Stimulated activated naive CD4-positive, alpha-beta T cell (primary cell): ENCODE measurements at places on chromosomes 5 and 9.

GRCh38 chr5:90638878-90639277 lies 80.3 kb downstream of the ADGRV1 start:
- DNase-seq, result no peak

GRCh38 chr5:149129181-149129580 lies 12.1 kb upstream of the ABLIM3 start:
- no peak for DNase-seq

DNA sequence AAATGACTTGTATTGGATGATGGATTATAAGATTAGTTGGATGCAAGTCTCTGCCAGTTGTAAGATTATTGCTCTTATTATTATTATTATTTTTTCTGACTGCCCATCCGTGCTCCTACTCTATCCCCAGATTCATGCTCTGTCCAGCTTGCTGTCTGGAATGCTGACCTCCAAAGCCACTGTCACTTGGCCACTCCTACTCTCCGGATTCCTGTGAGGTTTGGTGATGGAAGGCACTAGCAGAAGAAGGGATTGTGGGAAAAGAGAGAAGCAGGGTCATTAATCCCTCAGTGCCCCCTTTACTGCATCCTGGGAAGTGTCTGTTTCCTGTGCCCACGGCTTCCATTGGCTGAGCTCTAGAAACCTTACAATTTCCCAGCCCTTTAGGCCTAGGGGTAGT lies 76.3 kb upstream of the IL12B start:
- no peak for DNase-seq

GRCh38 chr9:137049544-137050449 lies 3.8 kb upstream of the NPDC1 start:
- DNase-seq, result no peak

- DNase-seq, result no peak
These were observed 34.2 kb downstream of the PAX5 start for GRCh38 chr9:36999728-37000333.

DNA sequence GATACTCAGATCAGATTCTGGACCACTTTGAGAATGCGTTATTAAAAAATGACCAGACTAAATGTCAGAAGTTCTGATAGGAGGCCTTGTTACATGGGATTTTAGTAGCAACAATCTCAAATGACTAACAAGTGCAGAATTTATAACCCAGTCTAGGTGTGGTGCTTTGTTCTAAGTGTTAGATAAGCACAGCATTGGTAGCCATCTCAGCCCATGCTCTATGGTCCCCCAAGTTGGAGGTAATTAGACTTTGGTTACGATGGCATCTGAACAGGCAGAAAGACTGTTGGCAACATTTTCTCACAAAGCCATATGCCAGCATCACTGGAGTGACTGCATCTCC lies 140.4 kb upstream of the RPS23 start:
- DNase-seq, result no peak

GRCh38 chr5:55896663-55897062 lies 45.5 kb downstream of the IL31RA start:
- no peak for DNase-seq

DNA sequence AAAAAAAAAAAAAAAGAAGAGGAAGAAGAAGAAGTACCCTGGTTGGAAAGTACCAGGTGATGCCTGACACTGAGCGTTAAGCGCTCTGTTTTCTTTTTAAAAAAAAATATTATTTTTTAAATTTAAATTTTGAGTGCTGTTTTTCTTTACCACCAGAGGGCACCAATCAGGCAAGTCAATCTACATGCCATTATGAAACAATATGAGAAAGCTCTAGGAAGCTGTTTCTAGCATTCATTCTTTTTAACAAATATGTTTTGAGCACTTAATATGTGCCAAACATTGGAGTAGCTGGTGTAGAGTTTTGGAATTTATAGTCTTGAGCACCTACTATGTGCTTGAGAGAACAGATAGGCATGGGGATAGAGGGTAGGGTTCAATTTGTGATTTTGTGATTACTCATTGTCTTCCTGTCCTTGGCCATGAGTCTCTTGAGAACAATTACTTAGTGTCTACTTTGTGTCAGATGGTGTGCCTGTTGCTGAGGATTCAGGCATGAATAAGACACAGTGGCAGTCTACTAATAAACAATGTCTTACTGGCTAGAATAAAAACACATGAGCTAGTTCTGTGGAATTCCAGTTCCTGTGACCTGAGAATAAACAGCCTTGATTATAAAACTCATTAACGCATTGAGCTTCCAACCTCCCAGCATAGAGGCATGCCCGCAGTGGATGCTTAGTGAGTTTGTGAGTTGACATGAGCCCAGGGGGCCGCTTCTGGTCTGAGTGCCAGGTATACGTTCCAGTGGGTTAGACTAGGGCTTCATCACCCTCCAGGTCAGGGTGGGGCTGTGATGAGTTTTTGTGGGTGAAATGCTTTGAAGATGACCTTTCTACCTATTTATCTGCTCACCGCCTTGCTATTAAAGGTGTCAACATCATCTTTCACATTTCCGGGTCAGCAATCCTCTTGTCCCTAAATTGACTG lies 3.0 kb upstream of the UBE2R2 start:
- peak; percentile 63 for DNase-seq

GRCh38 chr9:122008559-122008958 lies 84.5 kb downstream of the TTLL11 start:
- DNase-seq, result no peak

DNA sequence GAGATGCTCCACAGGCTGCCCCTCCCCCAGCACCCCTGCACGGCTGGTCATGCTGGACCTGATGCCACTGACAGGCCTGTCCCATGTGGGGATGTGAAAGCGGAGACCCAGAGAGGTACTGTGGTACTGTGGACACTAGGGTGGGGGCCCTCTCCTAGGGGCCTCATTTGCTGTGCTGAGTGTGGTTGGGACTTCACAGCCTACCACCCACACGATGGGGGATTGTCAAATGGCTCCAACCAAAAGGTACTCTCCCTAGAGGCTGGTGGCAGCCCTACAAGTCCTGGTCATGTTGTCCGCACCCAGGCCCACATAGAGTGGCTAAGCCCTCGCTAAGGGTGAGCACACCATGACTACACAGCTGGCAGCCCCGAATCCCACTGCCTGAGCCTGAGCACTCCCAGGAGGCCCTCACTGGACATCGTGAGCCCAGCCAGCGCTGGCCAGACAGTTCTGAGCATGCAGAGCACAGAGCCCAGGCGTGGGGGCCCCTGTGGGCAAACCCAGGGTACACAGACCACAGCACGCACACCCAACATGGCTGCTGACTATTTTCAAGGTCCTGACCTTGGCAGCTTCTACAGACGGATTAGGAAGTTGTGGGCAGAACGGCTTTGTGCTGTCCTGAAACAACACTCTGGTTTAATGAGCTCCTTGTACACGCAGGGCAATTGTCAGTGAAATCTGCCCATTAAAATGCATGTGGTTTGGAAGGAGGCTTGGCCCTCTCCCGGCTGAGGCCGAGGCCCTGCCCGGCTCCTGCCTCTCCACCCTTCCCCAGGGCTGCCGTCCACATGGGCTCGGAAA lies 214.1 kb downstream of the HSPA4 start:
- DNase-seq, result no peak

GRCh38 chr5:4189317-4189716 lies 593.7 kb downstream of the IRX1 start:
- no peak for DNase-seq

DNA sequence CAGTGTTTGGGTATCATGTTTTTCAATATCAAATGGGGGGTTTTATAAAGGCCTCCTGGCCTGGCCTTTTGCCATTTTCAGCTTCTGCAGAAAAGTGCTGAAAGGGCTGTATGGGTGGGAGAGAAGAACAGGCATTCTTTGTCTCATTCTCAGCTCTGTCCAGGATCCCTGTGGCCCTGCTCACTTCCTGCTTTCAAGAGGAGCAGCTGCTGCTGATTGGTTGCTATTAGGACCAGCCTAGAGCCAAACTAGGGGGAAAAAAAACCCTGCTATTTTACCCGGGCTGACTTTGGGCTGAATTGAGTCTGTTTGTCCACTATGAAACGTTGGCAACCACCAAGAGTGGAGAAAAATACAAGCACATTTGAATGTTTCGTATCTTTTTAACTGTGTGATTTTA lies 117.1 kb downstream of the CMYA5 start:
- DNase-seq, result no peak

DNA sequence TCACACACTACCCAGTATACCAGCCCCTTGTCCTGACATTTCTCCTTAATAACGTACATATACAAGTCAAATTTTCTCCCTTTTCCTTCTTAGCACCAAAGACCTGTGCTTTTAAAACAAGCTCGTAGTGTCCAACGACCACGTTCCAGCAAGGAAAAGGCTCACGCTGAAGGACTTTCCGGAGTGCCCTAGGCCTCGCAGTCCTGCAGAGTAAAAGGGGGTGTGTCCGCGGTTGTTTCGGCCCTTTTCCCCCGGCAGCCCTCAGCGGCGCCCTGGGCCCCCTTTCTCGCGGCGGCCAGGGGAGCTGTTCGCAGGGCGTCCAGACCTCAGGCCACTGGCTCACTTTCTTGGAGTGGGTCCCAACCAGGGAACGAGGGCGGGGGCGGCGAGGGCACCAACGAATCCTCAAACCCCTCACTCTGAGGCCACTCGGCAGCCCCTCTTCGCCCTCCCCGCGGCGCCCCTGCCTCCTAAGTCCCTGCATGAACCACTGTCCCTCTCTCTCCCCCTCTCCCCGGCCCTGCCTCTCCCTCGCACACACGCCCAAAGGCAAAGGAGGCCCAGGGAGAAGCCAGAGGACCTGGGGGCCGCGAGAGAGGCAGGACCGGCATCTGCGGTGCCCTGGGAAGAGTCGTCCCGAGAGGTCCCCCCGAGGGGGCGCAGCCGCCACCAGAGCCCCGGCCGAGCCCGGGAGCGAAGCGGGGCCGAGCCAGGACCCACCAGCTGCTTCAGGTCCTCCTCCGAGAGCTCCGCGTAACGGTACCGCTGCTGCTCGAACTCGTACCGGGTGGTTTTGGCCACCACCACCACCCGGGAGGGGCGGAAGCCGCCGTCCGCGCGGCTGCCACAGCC lies 720 bp downstream of the NADK2 start:
- DNase-seq, result peak; percentile 62

GRCh38 chr9:98726735-98727134 lies 18.0 kb upstream of the GABBR2 start:
- DNase-seq, result no peak

GRCh38 chr5:54835647-54836046 lies 149.7 kb downstream of the ESM1 start:
- DNase-seq, result no peak

- no peak for DNase-seq
These were observed 261.6 kb downstream of the NFIB start for GRCh38 chr9:14052359-14052758.

DNA sequence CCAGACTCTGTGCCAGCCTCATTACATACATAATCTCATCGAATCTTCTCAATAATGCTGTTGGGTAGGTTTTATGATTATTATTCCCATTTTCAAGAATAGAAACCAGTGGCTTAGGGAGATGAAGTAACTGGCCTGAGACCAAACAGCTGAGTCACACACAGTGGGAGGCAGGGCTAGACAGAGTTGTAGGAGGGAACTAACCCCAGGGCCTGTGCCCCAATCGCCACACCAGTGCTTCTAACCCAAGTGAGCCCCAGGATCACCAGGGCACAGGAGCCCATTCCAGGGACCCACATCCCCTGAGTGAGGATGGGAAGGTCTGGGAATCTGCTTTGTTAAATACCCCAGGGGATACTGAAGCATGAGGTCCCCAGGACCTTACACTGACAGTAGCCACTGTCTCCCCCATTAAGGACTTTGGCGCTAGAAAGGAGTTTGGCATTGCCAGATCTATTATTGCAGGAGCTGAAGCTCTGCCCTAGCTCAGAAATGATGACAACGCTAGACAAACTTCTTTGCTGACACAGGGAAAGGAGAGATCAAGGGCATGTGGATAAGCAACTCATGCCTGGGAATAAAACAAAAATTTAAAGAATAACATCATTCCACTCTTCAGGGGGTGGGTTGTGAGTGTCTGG lies 63.8 kb upstream of the PPARGC1B start:
- no peak for DNase-seq

DNA sequence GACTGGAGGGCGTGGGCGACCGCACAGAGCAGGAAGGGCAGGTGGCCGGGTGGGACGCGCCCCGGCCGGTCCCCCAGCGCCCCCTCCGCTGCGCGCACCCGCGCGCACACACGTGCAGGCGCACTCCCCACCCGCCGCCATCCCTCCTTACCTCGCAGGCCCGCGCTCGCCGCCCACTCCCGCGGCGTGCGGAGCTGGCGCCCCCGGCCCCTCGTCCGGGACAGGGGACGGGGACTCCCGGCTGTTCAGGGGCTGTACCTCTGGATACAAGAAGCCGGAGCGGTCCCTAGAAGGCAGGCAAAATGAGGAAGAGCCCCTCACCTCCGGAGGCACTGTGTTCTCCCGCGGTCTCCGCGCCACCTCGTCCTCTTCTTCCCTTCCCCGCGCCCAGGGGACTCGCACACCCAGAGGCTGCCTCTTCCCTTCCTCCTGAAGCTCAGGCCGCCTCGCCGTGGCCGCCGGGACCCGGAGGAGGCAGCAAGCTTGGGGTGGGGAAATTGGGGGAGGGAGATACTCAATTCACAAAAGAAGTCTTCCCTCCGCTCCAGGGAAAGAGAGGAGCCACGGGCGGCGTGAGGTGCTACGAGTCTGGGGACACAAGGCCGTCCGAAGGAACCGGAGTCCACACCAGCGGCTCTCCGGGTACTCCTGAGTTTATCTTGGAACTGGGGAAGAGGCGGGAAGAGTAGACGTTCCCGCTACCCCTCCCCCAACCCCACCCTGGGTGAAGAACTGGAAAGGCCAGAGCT lies 1.4 kb upstream of the GABRB2 start:
- DNase-seq, result no peak

DNA sequence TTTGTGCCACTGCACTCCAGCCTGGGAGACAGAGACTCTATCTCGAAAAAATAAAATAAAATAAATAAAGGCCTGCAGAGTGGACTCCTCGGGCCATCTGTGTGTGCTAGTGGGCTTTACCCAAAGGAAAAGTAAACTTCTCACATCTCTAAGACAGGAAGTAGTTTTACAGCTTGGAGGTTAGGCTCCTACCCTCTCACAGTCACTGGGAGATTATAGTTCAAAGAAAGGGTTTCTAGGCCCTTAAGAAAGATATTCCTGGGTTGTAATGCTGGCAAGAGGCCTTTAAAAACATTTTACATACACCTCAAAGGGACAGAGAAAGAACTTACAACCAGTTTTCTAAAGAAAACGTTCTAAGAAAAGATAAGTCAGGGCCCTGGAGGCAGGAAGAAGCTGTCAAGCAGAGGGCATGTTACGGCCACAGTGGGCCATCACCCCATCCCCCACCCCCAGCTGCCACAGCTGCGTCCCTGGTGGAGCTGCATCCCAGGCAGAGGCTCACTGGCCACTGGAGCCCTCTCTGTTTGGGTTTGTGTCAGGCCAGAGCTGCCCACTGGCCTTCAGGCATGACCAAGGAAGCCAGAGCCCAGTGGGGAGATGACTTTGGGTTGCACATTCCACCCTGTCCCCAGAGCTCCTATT lies 78.1 kb upstream of the CDK20 start:
- DNase-seq, result no peak

DNA sequence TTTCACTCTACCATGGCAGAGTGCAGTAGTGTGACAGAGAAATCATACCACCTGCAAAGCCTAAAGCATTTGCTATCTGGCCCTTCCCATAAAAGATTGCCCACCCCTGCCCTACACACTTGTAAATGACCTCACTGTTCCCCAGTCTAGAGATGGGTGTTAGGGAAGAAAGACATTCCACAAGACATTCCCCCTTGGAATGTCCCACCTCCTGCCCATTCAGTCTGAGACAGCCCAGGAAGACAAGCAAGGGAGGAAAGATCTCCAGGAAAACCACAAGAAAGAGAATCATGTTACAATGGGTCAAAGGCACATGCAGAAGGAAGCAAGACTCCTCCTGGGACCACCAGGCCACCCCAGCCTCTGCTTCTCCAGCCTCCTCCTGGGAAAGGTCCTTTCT lies 230.0 kb downstream of the AGTPBP1 start:
- no peak for DNase-seq

GRCh38 chr5:69034898-69035297 lies 58.9 kb upstream of the SLC30A5 start:
- DNase-seq, result no peak
